GM23338 (cell line): ENCODE measurements at places on chromosomes 11 and 22.

DNA sequence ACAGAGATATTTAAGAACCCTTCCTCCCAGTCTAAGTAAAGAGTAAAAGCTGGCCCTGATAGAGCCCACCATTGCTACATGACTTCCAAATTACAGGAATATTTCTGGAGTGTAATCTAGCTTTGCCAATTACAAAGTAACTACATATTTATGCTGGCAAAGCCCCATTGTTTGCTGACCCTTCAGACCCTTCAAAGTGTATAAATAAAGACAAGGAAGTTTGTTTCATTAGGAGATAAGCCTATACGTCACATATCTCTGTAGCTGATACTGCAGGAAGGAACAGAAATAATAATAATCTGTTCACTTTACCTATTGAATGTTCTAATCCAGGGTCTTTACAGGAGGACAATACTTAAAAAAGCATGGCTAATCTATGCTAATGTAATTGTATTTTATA lies 375.1 kb downstream of the SOX6 start:
- no peak for DNase-seq

GRCh38 chr11:82730754-82731153 lies 2.9 kb downstream of the FAM181B start:
- no peak for DNase-seq

DNA sequence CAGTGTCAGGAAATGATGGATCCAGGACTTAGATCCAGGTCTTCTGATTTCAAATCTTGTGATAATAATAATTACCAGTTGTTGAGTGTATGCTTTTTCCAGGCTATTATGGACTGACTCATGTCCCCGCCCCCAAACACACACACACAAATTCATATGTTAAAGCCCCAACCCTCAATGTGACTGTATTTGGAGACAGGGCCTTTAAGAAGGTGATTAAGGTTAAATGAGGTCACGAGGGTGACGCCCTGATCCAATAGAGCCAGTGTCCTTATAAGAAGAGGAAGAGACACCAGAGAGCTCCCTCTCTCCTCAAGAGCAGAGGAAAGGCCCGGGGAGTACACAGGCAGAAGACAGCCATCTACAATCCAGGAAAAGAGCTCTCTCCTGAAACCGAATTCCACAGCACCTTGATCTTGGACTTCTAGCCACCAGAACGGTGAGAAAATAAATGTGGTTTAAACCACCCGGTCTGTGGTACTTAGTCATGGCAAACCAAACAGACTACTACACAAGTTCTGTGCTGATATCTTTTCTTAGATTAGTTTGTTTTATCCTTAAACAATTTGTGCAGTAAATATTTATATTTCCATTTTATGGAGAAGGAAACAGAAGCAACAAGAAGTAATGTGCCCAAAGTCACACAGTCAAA lies 8.2 kb downstream of the TMPRSS5 start:
- no peak for DNase-seq

- DNase-seq = no peak
Measured at GRCh38 chr22:48808038-48808960, 1019.4 kb downstream of the BRD1 start.

GRCh38 chr11:60530454-60531100 lies 15.4 kb downstream of the MS4A13 start:
- no peak for DNase-seq

GRCh38 chr22:46453829-46454503 lies 83.5 kb downstream of the CELSR1 start:
- no peak for DNase-seq

DNA sequence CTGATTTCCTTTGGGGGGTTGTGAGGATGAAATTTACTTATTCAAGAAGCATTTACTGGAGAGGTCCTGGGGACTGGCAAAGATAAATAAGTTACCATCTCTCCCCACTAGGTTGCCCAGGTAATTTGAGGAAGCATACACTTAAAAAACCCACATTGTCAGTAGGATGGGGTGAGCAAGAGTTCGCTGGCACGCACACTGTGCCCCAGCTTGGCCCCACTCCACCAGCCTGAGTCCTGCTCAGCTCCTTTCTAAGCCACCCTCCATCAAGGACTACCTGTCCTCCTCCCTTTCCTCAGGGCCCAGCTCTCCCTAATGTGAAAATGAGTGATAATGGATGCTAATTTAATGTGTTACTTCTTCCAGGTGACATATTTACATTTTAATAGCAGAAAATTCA lies 216.5 kb upstream of the PLET1 start:
- DNase-seq = no peak

GRCh38 chr11:11422411-11423128 lies 69.5 kb upstream of the CSNK2A3 start:
- no peak for DNase-seq

DNA sequence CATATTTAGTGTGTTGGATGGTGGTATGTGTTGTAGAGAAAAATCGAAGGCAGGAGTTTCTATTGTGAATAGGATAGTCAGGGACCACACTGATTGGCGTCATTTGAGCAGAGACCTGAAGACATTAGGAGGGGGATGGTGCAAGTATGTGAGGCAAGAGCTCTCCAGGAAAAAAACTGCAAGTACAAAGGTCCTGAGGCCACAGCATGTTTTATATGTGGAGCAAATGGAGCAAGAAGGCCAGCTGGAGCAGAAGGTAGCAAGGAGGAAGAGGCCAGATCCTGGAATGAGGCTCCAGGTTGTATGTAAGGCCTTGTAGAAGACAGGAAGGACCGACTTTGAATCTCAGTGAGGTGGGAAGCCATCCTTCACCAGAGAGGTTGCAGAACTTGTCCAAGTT lies 14.2 kb upstream of the MICALL1 start:
- DNase-seq = no peak

GRCh38 chr22:25747245-25747944 lies 5.4 kb downstream of the MYO18B start:
- DNase-seq = no peak

DNA sequence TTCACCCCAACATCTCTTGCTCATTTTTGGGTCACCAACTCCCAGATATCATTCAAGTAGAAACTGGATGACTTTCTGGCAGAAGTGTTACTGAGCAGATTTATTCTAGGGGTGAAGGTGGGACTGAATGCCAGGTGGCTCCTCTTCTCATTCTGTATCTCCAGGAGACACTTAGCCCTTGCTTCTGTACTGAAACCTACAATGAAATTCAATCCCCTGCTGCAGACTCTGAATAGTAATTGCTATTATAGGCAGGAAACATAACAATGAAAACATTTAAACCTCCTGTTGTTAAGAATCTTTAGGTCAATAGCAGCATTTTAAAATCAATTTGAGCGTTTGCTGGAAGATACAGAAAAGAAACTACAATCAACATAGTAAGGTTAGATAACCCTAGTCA lies 879.4 kb upstream of the TENM4 start:
- DNase-seq = peak; percentile 46

DNA sequence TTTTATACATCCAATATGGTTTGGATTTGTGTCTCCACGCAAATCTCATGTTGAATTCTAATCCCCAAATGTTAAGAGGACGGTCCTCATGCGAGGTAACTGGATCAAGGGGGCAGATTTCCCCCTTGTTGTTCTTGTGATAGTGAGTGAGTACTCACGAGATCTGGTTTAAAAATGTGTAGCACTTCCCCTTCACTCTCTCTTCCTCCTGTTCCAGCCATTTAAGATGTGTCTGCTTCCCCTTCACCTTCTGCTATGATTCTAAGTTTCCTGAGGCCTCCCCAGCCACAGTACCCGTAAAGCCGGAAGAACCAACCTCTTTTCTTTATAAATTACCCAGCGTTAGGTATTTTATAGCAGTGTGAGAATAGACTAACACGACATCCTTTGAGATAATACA lies 98.6 kb downstream of the TTC28 start:
- no peak for DNase-seq

DNA sequence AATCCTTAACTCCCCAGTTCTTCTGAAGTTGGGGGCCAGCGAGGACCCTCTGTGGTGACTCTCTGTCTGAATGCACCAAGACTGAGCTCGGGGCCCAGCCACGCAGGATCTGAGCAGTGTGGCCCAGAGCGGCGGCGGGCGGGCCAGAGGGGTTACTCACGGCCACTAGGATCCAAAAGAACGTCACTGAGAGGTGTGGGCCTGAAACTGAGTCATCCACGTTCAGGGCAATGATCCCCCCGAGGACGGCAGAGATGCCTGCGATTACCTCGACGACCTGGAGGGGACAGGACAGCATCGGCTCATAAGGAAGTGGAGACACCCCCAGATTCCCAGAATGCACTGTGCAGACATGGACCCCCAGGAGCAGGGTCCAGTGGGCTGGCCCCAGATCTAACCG lies 11.2 kb downstream of the MLC1 start:
- peak; percentile 57 for DNase-seq

GRCh38 chr11:65595543-65596281 lies at the start of gene KCNK7:
KCNK7 (minus strand) TSS chr11:65595800; CDS start chr11:65595772, 28 bp downstream.
- no peak for DNase-seq
